ENCODE measurements at places on chromosomes 6 and 20.

DNA sequence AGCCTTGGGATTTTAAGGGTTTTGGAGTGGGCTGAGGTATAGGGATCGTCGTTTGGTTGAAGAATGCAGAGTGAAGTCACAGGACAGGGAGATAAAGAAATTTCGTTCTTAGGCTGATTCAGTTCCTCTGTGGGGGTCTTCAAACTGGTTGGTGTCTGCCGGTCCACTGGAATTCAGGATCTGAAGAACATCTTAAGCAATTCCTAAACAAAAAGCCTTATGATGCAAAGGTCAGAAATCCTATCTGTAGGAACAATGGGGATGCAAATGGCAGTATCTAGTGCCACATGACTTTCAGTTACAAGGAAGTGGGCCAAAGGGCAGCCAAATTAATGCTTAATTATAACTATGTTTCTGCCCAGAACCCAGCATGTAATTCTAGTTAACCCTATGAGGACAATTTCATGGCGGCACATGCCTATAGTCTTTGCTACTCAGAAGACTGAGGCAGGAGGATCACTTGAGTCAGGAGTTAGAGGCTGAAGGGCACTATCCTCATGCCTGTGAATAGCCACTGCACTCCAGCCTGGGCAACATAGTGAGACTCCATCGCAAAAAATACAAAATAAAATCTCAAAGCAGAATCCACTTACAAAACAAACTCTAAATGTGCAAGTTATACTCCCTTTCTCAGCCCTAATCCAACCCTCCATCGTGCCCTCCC, 4.6 kb upstream of the SLC2A10 start:
- DNase-seq: no peak

DNA sequence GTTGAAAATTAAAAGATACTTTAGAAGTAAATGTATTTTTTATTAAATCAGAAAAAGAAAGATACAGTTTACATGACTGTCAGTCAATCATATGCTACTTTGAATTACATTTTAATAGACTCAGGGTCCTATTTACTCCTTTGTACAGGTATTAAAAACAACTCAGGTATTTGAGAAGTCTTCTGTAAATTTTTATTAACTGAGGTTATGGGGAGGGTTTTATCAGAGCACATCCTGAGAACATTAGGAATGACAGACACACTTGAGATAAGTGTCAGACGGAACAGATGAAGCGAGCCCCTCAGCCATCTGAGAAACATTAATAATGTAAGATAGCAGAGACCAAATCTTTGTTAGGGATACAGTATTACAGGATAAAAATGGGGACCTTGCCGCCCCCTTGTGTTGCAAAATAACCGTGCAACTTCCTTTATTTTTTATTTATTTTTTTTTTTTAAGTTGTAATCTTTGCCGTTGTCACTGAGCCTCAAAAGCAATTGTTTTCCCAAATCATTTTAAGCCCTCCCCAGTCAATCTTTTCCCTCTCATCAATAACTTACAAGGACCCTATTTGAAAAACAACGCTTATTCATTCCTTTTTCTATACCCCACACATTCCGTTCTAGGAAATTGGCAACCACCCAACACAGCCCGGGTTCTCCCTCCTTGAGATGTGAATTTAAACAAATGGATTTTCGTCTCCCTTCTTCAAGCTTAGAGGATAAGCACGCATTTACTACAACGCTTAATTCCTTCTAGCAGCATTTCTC, 126.7 kb downstream of the BCAS1 start:
- DNase-seq: no peak

DNA sequence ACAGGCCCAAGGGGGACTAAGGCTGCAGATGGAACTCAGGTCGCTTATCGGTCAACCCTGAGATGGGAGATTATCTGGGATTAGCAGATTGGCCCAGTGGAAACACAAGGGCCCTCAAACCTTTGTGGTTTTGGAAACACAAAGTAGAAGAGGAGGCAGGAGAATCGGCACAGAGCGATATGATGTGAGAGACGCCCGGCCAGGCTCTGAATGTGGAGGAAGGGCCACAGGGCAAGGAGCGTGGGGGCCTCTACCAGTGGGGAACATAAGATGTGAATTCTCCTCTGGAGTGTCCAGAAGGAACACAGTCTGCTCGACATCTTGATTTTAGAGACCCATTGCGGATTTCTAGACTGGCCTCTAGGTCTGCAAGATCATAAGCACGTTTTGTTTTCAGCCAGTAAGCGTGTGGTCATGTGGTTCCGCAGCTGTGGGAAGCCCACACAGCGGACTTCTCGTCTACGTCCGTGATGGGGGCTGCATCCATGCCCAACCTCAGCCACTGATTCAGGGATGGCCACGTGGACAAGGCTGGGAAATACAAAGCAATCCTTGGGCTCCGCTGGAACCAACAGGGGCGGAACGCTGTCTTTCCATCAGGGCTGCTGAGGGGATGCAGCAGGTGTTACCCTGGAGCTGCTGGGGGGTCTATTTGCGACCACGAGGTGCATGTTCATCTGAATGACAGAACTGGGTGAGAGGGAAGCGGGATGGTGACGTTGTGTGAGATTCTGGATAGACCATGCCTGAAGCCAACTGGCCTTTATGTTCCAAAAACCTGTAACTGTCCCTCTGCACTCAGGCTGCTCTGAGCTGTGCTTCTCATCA, 127.6 kb upstream of the PMEPA1 start:
- no peak for DNase-seq

- no peak for DNase-seq
Measured at GRCh38 chr20:8474027-8474668, 342.1 kb downstream of the PLCB1 start.

DNA sequence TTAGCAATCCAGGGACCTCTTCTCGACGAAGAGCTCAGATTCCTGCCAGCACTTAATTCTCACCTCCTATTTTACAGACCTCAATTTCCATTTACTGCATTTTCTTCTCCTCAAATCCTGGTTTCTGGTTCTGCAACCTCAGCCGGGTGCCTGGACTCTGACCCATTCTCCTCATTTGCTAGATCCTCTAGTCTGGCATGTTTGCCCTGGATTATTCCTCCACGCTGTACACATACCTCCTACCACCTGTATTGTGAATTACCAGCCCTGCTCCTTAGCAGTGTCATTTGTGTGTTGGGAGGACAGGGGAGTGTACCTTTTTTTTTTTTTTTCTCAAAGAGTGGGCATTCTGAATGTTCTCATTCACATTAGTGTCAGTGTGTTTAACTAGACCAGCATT, 204.4 kb downstream of the ZMYND8 start:
- no peak for DNase-seq

GRCh38 chr6:66687611-66688140, 980.6 kb upstream of the EYS start:
- DNase-seq: no peak

DNA sequence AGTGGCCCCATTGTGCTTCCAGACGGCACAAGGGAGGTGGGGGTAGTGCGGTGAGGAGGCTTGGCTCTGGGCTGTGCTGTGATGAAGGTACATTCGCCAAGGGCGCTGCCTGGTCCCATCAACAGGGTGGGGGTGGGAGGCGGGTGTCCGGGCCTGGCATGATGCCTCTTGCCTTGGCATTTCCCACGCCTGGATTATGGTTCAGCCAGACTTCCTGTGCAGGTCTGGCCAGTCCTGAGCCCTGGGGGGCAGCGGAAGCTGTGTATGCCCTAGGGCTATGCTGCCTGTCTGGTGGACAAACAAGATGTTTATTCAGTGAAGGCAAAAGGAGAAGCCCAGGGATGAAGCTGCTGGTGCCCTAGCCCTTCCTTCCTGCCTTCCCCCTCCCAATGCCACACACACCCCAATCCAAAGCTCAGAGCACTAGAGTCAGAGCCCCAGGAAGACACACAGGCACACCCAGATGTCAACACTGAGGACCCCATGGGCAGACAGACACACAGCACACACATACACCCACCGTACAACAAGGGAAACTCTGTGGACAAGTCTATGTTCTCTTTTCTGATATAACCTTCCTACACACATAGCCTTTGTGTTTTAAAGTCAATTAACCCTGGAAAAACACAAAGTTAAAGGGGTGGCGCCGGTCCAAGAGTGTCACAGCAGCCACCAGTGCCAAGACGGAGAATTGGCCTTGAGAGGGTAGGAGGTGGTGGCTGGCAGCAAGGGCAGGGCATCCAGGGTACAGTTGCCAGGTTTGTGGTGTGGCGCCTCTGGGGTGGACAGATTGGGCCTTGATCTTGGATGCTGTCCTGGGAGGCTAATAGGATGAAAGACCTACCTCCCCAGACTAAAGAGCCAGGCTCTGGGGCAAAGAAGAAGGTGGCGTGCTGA, 54.7 kb upstream of the SAYSD1 start:
- DNase-seq: no peak

- no peak for DNase-seq
Measured at GRCh38 chr6:38876475-38876874, 161.4 kb downstream of the DNAH8 start.

DNA sequence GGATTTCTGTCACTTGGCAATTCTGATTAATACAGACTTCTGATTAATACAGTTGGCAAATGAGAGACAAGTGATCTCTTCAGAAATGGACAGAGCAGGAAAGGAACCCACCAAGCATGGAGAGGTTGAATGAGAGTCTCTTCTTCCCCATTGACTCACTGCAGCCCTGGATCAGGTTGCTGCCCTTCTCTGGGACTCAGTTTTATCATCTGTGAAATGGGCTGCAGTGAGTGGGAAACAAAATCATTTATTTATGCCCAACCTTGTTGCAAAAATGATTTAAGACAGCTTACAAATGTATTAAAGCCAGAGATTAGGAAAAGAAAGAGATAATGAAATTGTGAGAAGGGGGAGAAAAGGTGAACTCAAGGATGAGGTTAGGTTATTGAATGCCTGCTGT, 20.8 kb upstream of the RSPO4 start:
- DNase-seq: no peak

- DNase-seq: no peak
Measured at GRCh38 chr6:168427184-168427583, 13.8 kb upstream of the SMOC2 start.

DNA sequence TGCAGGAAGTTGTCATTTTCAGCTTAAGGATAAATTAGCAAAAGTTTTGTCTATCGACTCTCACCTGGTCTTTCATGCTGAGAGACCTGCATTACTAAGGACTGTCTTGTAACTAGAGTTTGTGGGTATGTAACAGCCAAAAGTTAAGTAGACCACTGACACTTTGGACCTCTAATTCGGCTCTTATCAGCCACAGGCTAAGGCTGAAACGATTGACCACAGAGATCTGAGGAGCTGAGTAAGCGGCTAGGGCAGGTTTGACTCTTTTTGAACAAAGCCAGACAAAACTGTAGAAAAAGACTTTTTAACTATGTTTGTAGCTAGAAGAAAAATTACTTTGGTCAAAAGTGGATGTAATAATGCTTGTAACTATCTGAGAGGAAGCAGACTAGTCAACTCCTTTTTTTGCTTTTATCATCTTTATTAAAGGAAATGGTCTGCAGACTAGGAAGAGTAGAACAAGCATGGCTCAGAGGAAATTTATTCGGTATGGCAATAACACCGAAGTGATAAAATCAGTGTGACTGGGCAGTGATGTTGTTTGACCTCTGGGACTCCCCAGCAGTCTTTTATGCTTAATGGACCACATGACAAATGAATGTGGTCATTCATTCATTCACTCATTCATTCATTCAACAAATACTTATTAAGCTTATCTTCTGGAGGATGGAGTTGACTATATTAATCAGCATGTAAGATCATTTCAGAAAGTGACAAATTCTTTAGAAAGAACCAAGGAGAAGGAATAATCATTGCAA, 725.0 kb upstream of the HS3ST5 start:
- no peak for DNase-seq

- no peak for DNase-seq
Measured at GRCh38 chr20:49344975-49345374, 67.1 kb upstream of the ZNFX1 start.

DNA sequence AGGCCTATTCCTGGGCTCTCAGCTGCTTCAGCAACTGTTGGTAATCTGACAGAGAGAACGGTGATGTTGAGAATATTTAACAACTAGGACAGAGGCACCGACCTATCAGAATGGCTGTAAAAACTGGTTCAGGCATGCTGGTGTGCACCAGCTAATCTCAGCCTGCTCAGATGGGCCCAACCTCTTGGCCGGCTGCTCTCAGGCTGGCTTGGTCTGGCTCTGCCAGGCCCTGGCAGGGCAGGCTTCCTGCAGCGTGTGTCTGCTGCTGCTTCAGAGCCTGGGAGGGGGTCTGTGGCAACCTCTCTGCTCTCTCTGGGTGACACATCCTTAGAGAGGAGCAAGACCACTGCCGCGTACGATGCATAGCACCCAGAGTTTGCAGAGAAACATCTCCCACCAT, 4.8 kb downstream of the SLC2A12 start:
- no peak for DNase-seq

DNA sequence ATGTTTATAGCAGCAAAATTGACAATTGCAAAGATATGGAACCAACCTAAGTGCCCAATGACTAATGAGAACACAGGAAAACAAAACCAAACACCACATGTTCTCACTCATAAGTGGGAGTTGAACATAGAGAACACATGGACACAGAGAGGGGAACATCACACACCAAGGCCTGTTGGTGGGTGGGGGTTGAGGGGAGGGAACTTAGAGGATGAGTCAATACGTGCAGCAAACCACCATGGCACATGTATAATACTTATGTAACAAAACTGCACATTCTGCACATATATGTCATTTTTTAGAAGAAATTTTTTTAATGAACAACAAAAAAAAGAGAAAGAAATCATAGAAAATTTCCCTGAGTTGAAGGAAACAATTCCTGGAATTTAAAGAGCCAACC, 3.9 kb downstream of the EPM2A start:
- DNase-seq: no peak

GRCh38 chr6:66788579-66788978, 1081.6 kb upstream of the EYS start:
- DNase-seq: no peak

DNA sequence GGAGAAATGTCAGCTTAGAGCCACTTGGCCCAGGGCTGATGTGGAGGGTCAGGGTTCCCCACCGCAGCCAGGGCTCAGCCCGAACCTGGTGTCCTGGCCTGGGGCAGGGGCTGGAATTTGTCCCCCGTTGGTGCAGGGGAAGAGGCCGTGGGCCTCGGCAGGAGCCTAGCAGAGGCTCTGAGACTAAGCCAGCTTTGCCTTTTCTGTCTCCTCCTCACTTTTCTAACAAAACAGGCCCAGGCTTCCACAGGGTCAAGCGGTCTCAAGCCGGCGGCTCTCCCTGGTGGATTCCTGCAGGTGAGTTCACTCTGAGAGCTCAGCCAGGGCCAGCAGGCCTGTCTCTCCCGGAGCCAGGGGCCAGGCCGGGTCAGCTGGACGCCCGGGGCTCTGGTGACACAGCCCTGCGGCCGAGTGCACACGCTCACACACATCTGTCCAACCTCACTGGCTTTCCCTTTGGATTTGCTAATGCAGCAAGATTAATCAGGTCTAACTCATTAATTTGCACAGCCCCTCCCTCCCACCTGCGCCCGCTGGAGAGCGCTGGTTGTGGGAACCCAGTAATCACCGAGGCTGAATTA, 2.9 kb upstream of the CHRNA4 start:
- no peak for DNase-seq

DNA sequence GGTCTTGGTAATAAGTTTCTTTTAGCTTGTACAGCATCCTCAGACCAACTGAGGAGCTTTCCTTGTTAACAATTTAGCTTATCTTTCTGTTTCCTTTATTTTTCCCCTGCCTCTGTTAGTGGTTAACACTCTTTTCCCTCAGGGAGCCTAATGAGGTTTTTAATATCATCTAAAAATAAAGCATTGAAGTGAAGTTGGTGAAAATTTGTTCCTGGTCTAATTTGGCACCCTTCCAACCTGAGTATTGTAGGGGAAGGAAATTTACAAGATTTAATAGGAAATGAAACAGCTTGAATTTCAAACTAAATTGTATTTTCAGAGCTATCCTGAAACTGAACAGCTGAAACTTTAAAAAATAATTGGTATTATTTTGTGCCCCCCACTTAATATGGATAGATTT, 28.1 kb upstream of the VAPB start:
- DNase-seq: no peak

GRCh38 chr6:72863131-72863530, 241.3 kb downstream of the KCNQ5 start:
- no peak for DNase-seq
